ENCODE measurements at places on chromosomes 11 and 22. TPM values are rescaled to one million over a fixed set of nuclear protein-coding genes. Genes with fewer than 3 reads are reported as not detected.

The CALCA gene
- not detected for total RNA-seq

The MMP27 gene
- total RNA-seq = not detected

The NXPE1 gene
- not detected for total RNA-seq

The C22orf31 gene
- not detected for total RNA-seq

- no peak for DNase-seq
Observed at GRCh38 chr11:86068138-86068871, 579 bp downstream of the PICALM start.

DNA sequence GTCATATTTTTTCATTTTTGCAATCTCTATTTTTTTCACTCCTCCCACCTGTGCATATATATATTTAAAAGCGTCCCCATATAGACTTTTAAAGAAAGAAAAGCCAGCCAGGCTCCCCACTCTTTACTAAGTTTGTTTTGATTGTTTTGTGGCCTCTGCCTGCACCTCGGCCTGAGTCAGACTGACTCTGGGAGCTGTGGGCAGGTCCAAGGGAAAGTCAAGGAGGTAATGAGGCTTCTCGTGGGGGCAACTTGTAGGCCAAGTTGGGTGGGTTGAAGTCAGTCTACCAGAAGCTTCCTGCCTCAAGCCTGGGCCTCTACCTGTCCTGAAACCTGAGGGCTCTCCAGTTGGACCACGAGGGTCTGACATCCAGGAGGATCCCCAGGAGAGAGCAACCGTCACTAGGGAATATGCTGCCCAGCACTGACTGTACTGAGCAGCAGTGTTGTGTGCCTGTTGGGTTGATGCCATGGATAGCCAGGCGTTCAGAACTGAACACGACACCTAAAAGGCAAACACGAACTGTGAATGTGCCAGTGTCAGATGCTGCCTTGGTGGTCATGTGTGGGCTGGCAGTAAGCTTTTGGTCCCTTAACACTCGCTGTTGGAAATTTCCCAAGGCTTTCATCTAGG, 58.8 kb downstream of the BMAL1 start:
- peak; percentile 18 for DNase-seq

GRCh38 chr11:116775975-116776374, 3.2 kb upstream of the BUD13 start:
- no peak for DNase-seq

DNA sequence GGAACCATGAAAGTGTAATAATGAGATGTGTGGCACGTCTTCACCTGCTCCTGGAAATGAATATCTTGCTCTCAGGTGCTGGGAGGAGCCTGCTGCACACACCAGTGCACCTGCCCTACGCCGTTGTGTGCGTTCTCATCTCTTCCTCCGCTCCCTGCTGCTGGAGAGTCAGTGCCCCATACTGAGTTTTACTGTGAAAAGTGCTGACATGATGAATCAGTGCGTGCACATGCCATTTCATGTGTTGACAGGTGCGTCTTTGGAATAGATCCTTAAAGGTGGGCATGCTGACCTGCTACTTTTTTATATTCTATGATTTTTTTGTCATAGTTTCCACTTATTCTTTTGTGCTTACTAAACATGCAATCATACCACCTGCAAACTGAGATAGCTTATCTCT, 1015.8 kb downstream of the BRD1 start:
- no peak for DNase-seq

DNA sequence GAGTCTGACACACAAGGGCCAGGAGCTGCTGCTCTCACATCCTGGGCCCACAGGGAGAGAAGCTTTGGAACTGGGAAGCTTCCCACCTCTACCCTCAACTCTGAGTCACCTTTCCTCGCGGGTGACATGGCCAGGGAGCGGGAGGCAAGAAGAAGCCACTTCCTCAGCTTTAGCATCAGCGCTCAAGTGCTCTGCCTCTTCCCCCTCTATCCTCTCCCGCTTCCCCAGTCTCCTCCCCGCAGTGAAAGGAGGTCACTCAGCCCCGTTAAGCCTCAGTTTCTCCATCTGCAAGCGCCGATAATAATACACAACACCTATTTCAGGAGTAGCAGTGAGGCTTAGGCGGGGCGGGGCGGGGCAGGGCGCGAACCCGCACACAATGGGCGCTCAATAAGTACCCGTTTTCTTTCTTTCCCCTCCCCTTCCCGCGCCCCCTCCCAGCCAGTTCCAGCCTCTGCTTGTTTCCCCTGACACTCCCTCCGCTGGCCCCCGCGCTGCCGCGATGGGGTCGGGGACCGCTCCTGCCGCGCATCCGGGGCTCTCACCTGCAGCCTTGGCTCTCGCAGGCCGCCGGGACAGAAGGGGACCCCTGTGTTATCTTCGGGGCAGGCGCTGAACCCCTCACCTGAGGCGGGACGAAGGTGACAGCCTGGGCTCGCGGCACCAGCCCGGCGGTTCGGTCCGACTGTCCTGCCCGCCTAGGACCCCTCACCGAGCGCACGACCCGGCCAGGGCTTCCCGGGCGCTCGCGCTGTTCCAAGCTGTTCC, 892 bp downstream of the GDPD5 start:
- DNase-seq = no peak

DNA sequence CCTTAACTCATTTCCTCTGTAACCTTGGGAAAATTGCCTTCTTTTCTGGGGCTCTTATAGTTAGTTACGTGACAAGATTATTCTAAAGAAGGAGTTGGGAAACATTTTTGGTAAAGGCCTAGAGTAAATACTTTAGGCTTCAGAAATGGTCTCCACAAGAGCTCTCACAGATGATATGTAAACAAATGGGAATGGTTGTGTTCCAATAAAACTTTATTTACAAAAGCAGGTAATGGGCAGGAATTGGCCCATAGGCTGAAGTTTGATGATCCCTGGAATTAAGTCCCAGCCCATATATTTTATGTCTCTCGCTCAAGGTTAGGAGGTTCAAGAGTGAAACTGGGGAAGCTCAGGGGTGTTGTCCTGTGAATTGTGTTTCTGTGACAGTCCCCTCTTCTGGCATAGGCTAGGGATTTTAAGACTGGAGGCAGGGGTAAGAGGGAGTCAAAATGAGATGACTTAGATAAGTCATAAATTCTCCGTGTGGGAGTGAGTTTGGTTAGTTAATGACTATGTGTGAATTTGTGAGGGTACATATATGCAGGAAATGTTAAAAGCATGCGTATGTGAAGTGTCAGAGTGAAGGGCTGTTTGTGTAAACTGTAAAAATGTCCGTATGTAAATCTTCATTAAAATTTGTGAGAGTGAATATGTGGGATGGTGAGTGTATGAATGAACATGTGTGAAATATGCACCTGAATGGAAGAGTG, 7.4 kb upstream of the OR52B4 start:
- DNase-seq = no peak

DNA sequence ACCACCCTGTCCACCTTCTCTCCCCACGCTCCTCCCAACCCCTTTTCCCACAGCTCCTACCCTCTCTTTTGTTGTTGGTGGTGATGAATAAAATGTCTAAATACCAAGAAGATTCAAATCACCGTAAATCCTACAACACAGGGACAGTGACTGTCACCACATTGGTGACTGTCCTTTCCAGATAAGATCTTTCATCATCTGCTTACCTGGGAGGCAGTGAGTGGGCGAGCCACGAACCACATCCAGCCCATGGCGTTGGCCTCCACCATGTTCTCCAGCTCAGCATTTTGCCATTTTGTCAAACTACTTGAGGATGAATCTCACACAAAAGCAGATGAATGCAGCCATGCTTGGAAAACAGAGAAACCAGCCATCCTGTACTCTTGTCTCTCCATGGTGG, 6.7 kb upstream of the CYTH4 start:
- no peak for DNase-seq

DNA sequence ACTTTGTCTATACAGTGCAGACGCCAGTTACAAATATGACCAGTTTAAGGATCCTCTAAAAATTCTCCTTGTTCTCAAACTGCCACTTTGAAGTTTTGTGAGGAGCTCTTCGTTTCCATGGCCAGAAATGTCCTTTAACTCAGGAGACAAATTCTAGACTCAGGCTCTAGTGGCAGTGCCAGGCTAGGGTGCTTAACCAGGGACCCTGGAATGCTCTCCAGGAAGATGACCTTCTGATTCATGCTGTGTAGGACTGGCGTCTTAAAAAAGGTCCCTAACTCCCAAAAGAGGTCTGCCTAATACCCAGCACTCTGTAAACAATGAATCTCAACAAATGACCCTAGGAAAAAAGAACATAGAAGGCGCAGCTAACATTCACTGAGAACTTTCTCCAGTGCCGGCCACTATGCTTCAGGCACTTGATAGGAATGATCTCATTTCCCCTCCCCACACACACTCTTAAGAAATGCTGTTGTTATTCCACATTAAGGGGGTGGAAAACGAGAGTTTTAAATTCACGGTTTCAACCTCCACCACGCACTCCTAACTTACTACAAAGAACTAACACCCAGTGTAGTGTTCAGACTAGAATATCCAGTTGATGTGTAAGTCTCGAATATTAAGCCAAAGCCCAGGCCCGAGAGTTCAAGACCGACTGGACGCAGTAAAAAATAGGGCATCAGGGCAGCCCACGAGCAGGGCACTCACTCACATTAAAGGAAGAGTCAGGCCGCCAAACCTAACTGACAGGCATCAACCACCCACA, 747 bp downstream of the NXF1 start:
- peak; percentile 34 for DNase-seq

- DNase-seq = no peak
Observed at GRCh38 chr11:103662880-103663279, 373.6 kb upstream of the DDI1 start.

DNA sequence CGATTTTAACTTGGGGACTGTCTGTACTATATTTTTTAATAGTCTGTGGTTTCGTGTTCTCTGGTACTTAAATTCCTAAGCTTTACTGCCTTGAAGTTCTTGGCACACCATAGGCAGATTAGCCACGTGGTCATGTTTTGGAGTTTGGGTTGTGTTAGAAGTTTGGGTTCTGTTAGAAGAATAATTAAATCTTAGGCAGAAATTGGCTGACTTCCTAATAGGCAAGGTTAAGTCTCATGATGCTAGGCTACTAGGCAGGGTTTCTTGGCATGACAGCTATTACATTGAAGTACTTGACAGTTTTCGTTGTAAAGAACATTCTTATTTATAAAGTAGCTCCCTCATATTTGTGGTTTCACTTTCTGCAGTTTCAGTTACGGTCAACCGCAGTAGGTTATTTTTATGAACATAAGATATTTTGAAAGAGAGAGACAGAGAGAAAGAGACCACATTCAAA, 30.0 kb upstream of the MMP7 start:
- DNase-seq = peak; percentile 64

GRCh38 chr11:78000193-78000592, 5.7 kb upstream of the INTS4 start:
- peak; percentile 60 for DNase-seq

DNA sequence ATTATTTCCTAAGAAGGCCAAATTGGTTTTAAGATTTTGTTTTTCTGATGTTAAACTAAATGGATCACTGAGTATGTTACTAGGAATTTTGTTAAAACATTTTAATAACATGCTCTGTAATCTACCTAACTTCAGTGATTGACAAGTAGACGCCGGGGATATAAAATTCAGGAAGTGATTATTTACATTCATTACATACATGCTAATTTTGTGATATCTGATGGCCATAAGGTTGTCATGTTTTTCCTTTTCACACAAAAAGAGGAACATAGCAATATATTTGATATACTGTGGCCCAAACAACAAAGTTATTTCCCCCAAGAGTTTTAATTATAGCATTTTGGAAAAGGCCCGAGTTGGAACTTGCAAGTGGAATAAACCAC, 12.1 kb downstream of the SCUBE1 start:
- no peak for DNase-seq

GRCh38 chr11:121421149-121421901, 30.8 kb upstream of the SORL1 start:
- no peak for DNase-seq

DNA sequence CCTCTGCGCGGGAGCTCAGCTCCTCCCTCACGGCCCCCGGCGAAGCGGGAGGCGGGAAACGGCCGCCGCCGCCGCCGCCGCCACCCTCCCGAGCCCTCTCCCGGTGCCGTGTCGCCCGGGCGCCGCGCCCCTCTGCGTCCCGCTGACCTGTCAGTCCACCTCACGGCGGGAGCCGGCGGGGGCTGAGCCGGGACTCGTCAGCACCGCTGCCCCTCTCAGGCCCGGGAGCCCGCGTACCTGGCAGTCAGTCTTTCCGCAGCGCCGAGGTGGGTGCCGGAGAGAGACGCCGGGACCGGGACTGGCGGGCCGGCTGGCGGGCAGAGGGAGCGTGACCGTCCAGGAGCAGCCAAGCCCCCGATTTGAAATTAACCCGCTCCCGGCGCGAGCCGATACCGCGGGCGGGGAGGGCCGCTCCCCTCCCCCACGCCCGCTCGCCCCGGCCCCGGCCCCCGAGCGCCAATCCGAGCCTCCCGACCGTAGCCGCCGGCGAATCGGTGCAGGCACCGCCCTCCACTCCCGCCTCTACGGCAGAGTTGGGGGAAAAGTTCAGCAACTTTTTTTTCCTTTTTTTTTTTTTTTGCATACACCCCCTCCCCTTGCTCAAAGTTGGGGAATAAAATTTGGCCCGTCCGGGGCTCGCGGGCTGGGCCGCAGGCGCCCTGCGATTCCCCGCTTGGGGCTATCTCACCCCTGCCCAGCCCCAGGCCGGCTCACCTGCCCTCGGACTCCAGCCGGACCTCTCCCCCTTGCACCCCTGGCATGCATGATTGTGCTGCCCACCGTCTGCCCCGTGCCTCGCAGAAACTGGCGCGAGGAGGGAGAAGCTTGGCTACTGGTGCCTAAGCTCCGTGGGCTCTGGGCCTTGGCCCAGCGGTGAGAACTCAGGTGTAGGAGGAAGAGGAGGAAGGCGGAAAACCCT, 774 bp upstream of the E2F8 start:
- no peak for DNase-seq

DNA sequence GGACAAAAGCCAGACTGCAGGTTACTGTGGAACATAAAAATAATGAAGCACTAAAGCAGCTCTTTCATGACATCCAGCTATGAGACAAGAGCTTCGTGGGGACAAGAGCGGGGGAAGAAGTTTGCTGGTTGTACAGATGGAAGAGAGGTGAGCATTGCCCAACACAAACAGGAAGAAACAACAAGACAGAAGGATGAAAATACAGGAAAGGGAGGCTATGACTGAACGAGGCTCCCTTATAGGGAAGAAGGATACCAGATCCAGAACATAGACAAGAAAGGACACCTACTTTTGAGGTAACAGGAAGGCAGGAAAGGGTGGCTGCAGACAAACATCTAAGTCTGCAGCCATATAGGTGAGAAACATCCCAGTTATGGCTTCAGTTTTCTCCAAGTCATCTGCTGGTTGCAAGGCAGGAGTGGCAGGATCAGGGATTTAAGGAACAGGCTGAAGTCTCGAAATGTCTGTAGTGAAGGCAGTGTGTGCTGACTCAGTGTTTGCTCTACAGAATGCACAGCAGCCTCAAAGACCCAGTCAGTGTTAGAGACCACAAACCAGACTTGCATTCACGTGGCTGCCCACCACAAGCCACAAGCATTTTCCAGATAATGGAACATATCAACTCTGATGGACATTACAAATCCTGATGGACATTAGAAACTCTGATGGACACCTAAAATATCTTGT, 1.9 kb downstream of the CLTCL1 start:
- DNase-seq = peak; percentile 51

DNA sequence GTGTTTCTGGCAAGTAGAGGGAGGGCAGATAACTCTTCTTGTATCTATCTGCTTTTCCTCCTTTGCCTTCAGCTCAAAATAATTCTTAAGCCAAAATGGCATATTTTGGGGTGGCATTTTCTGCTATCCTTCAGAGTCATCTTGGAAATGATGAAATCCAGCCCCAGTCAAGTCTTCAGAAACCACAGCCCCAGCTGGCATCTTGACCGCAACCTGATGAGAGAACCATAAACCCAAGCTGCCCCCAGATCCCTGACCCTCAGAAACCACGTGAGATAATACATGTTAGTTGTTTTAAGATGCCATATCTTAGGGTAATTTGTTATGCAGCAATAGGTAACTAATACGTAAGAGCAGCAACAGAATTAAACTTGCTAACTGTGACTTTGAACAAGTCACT, 15.1 kb upstream of the PAMR1 start:
- DNase-seq = no peak

- DNase-seq = no peak
Observed at GRCh38 chr22:31244943-31245451, 32.9 kb downstream of the LIMK2 start.
